ENCODE measurements at places on chromosomes 2 and 18.

DNA sequence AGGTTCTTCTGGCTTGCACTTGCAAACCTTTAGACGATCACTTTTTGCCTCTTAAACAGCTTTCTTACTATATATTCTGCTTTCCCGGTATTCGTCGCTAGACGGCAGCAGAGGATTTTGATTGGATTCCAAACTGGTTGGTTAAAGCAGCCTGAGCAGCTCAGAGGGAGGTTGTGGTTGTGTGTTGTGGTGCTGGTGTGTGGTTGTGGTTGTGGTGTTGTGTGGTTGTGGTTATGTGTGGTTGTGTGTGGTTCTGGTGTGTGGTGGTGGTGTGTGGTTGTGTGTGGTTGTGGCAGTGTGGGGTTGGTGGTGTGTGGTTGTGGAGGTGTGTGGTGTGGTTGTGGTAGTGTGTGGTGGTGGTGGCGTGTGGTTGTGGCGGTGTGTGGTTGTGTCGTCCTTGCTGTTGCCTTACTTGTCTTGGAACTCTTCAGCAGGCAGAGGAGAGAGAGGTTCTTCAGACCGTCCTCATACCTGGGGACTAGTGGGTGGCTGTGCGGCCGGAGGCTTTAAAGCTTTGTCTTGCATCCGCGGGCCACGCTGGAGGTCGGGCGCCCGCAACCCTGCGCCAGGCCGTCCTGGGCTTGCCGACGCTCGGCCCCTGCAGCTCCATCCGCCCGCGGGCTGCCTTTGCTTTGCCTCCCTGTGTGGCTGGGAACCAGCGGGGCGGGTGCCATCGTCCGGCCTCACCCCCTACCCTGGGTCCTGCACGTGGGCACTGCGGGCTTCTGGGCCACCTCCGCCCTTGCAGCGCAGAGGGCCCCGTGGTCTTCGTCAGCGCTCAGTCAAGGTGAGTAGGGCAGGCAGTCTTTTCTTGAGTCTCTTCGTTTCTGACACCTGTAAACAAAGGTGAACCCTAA is 190.8 kb downstream of the ARHGAP28 start:
- DNase-seq: peak; percentile 72

DNA sequence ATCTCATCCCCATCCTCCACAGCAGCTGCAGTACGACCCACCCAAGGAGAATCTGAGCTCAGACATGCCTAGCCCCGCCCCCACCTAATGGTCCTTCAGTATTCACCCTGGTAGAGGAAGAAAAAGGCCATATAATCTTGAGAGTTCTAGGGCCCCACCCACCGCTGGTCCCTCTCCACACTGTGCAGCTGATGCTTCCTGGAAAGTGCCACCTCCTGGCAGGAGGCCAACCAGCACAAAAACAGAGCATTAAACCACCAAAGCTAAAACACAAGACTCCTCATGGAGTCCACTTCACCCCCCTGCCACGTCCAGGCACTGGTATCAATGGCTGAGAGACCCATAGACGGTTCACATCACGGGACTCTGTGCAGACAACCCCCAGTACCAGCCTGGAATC is 40.7 kb downstream of the MC4R start:
- no peak for DNase-seq

GRCh38 chr18:9570255-9570654 is 44.1 kb downstream of the PPP4R1 start:
- DNase-seq: no peak

- DNase-seq: no peak
Observed at GRCh38 chr2:129606496-129607270, 372.8 kb upstream of the RAB6C start.

DNA sequence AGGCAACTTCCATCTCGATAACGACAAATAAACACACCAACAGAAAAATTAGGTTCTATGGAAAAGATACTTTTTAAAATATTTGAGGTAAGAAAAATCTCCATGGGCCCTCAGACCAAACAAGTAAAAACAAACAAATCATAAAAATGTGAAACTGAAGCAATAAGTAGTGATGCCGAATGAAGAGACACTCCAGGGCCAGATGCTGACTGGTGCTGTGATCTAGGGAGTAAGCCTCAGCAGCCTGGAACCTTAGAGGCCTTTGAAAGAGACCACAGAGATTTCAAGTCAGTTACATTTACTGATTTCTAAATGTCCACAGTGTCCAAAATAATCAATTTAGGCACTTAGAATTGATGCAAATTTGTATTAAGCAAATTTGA is 1144.7 kb downstream of the CNTNAP5 start:
- DNase-seq: no peak

DNA sequence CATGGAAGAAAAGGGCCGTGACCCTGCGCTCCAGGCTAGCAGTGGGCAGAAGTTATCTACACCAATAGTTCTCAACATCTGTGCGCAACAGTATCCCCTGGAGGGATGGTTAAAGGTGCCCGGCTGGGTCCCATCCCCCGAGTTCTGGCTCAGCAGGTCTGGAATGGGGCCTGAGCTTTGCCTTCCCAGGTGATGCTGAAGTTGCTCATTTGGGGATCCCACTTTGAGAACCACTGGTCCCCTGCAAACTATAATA is 31.1 kb downstream of the DNMT3A start:
- no peak for DNase-seq

- DNase-seq: no peak
Observed at GRCh38 chr18:22865354-22866116, 67.6 kb upstream of the RBBP8 start.

- peak; percentile 42 for DNase-seq
Observed at GRCh38 chr2:218230882-218231281, 13.9 kb downstream of the ARPC2 start.

DNA sequence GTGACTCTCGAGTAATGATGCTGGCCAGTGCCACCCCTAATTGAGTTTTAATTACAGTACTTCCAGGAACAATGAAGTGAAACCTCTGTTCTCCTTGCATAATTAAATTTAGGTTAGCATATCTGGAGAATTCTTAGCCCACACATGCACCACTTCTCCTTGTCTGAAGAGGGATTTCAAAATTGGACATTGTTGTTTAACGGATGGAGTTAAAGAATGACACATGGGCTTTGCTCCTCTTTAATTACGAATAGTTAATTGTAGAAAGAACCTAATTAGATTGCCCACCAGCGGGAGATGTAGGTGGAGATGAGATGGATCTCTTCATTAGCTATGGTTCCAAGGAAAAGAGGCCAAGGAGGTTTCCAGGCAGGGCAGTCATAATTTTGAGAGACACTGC is 33.1 kb upstream of the EN1 start:
- DNase-seq: no peak

GRCh38 chr2:207051385-207051965 is 112.2 kb downstream of the CPO start:
- no peak for DNase-seq

- no peak for DNase-seq
Observed at GRCh38 chr2:65710779-65711295, 278.4 kb upstream of the SPRED2 start.

- no peak for DNase-seq
Observed at GRCh38 chr2:60118061-60118460, 435.4 kb downstream of the BCL11A start.

DNA sequence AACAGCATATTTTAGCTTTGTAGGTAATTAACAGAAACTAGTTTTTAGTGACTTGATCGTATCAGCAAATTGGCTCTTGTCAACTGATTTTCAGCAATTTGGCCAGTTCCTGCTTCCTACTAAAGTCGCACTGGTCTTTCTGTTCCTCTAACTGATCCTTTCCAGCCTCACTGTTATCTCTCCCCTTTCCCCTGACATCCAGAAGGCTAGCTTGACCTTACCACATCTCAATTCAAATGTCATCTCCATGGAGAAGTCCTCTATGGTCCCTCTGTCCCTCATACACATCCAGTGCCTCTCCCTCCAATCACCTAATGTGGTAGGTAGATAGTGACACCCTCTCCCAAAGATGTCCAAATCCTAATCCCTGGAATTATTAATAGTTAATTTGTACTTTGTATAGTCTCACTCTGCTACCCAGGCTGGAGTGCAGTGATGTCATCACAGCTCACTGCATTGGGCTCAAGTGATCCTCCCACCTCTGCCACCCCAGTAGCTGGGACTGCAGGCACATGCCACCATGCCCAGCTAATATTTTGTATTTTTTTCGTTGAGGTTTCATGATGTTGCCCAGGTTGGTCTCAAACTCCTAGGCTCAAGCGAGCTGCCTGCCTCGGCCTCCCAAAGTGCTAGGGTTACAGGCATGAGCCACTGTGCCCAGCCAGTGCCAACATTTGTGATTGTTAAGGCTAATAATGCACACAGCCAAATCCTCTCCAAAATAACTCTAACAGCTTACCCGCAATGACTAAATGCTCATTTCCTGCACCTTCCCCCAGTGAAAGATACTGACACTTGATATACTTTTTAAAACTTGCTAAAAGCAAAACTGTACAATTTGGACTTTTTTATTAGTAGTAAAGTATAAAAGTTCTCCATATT is 16.9 kb downstream of the PSTPIP2 start:
- no peak for DNase-seq

- no peak for DNase-seq
Observed at GRCh38 chr2:23850564-23851256, 76.2 kb downstream of the ATAD2B start.

DNA sequence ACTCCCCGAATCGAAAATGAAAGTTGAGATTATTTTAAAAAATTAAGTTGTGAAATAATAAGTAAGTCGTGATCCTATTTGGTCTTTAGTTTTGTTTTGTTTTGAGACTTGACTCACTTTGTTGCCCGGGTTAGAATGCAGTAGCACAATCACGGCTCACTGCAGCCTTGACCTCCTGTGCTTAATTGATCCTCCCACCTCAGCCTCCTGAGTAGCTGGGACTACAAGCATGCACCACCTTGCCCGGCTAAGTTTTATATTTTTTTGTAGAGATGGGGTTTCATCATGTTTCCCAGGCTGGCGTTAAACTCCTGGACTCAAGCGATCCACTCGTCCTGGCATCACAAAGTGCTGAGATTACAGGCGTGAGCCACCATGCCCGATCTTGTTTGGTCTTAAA is 326.2 kb downstream of the MYCN start:
- no peak for DNase-seq

GRCh38 chr2:48205137-48205798 is 299.0 kb upstream of the FBXO11 start:
- DNase-seq: peak; percentile 15

GRCh38 chr2:214604861-214605260 is 194.0 kb downstream of the VWC2L start:
- peak; percentile 20 for DNase-seq

GRCh38 chr18:13260197-13260934 is 41.8 kb downstream of the LDLRAD4 start:
- peak; percentile 55 for DNase-seq

- peak; percentile 13 for DNase-seq
Observed at GRCh38 chr2:201887773-201888425, 81.6 kb downstream of the CDK15 start.

GRCh38 chr2:23859983-23860382 is 66.9 kb downstream of the ATAD2B start:
- DNase-seq: peak; percentile 8

DNA sequence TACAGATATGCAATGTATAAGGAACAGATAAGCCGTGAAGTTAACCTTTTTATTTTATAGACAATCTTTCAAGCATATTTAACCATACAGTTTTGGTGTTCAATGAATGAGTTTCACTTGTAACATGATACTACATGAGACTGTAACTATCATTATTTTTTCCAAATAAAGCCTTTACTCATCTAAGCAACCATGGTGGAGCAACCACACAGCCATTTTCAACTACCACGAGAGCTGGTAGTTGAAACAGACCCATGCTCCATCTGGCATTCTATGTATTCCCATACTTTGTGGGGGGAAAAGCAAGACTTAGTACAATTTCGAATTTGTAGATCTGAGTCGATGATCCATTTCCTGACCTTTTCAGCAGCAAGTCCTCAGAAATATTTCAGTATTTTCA is 159.3 kb upstream of the RND3 start:
- no peak for DNase-seq

DNA sequence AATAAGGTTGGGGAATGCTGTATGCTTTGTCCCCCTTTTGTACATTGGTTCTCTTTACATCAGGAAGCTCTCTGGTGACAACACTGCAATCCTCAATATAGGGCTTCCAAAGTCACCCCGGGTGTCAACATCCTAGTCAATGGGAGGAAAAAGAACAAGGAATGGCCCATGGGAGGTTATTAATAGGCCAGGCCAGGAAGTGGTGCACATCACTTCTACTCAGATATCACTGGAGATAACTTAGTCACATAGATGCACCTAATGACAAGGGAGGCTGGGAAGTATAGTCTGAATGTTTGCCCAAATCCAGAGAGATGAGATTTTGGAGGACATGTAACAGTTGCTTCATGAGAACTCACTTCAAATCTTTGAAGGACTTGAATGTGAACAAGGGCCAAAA is 274.7 kb downstream of the DYSF start:
- DNase-seq: no peak

DNA sequence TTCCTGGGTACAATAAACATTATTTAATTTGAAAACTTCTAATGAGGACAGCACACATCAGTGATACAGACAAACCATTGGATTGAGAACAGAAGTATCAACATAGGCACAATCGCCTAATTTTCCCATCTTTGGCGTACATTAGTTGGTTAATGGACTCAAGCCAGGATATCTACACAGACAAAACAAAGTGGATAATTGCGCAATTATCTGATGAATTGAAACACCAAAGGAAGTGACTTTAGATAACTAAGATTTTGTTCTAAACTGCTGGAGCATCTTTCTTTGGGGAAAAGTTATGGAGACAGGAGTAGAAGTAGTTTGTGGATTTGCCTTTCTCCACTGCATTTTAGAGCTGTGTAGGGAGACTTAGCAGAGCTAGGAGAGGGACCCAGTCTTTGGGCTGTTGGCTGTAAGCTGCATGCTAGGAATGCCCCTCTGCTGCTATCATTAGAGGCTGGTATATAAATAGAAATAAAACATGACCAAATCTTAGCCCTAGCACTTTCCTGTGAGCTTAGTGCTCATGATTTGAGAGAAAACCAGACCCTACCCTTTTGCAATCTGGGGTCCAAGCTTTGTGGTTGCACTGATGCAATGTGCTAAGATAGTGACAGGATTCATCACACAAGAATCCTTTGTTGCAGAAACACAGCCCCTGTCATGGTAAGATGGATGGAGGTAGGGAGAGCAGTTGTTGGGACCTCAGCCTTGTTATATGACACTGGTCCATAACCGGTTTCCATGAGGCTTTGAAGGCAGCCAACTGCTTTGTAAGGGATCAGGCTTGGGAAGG is 264.5 kb upstream of the PIK3C3 start:
- no peak for DNase-seq

DNA sequence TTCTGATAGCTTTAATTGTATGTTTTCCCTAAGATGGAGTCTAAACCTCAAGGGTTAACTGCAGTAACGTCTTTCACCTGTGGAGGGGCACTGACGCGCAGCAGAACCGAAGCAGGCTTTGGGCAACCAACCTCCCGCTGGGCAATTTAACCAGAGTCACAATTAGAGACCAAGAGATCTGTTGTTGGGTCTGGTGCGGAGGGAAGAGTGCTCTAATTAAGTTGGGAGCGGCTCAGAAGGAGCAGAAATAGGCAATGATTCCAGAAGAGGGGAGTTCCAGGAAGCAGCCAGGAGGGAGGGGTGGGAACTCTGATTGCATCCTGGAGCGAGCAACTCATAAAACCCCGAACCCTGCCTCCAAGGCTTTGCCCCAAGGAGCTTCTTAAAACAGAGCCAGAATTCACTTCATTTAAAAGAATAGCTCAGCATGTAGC is 245.8 kb downstream of the PAX3 start:
- no peak for DNase-seq

- peak; percentile 60 for DNase-seq
Observed at GRCh38 chr2:220499225-220499624, 871.8 kb downstream of the SLC4A3 start.
